Stimulated activated naive CD4-positive, alpha-beta T cell (primary cell): ENCODE measurements at places on chromosomes 12 and 14.
A peak's percentile ranks its signal among the peaks of the same experiment; 100 is the strongest.

GRCh38 chr14:65117769-65118745, 15.7 kb upstream of the MAX start:
- DNase-seq, result no peak

GRCh38 chr12:45730348-45731189, 1.1 kb downstream of the ARID2 start:
- DNase-seq, result peak; percentile 69

GRCh38 chr12:96237465-96238077, 43.4 kb downstream of the ELK3 start:
- no peak for DNase-seq

DNA sequence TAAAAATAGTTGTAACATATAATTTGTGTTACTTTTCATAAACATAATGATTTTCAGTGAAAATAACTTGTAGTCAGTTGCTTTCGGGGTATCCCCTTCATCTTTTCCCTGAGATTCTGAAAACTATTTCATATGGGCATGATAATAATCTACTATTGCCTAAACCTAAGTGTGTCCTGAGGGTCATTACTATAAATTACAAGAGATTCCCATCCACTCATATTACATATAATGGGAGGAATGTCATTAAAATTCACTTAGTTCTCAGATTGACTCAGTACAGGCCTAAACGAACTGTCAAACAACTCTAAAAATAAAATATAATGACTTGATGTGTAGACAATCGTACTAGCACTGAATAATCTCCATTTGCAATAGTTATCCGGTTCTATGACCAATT, 72.7 kb downstream of the PTPRR start:
- DNase-seq, result no peak

GRCh38 chr14:88326352-88327103, 3.5 kb upstream of the KCNK10 start:
- DNase-seq, result no peak

GRCh38 chr12:104181313-104181712, 34.3 kb upstream of the TXNRD1 start:
- DNase-seq, result no peak

DNA sequence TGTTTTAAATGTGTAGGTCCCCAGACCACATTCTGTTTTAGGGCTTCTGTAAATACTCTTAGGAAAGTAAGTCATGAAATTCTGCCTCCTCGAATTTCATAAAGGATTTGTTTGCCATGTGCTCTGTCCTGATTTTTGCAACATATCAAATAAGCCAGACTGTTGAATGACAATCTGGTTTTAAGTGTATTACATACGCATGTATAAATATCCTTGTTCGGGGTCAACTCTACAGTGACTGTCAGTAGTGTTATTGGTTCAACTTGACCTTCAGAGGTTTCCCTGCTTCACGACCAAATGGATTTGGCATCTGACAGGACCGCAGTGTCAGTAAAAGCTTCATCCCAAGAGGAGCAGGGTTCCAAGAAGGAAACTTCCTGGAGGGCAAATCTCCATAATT, 52.7 kb downstream of the PPM1A start:
- DNase-seq, result no peak

DNA sequence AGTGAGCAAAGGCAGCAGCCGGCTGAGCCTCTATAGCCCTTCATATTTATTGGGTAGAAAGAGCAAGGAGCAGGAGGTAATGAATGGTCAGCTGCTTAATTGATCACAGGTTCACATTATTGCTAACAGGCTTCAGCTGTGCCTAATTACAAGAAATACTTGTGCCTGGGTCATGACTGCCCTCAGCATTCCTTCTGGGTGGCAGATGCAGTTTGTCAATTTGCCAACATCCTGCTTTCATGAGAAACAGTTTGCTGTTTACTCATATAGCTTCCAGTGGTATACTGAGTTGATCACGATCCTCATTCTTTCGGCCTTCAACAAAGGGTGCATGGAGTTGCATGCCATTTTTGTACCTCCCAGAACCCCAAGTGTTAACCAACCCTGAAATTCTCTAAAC, 81.0 kb upstream of the PLEKHG7 start:
- no peak for DNase-seq

- DNase-seq, result no peak
Measured at GRCh38 chr14:78022059-78022458, 148.1 kb upstream of the NRXN3 start.

DNA sequence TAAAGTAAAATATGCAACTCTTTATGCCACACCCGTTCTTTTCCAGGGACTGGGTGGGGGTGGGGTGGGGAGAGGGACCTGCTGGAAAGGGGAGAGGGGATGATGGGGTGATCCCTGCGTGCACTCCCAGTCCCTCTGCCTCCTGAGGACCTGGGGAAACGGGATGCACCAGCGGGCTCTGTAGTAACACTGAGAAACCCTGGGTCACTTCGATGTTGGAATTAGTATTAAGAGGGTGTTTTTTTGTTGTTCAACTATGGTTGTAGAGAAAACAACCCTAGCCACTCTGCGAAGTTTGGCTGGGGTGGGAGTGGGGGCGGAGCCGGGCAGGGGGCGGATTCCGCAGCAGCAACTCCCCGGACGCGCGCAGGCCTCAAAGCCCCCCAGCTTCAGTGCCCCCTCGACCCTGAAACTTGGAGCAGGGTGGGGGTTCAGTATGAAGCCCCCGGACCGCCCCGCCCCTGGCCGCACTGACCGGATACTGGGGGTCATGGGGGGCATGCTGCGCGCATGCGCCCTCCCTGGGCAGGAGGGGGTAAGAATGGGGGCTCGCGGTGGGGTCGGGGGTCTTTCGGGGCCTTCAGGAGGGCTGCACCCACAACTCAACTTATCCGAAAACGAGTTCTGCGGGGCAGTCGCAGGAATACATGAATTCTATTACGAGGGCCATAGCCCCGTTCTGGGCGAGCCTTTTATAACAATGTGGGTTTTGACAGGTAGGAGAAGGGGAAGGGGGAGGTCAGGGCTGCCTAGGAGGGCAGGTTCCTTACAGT, 1.3 kb upstream of the ARHGEF25 start:
- DNase-seq, result no peak

- DNase-seq, result no peak
Measured at GRCh38 chr14:68854421-68854820, 61.6 kb upstream of the ZFP36L1 start.

- DNase-seq, result no peak
Measured at GRCh38 chr14:101933209-101933608, 31.2 kb upstream of the DYNC1H1 start.

- no peak for DNase-seq
Measured at GRCh38 chr12:29943683-29944082, 159.9 kb upstream of the TMTC1 start.

GRCh38 chr14:101876555-101876938, 87.8 kb upstream of the DYNC1H1 start:
- DNase-seq, result peak; percentile 56

GRCh38 chr12:4734625-4735340, 14.6 kb downstream of the GALNT8 start:
- DNase-seq, result no peak

- DNase-seq, result no peak
Measured at GRCh38 chr12:72134246-72135020, 137.7 kb upstream of the TRHDE start.

DNA sequence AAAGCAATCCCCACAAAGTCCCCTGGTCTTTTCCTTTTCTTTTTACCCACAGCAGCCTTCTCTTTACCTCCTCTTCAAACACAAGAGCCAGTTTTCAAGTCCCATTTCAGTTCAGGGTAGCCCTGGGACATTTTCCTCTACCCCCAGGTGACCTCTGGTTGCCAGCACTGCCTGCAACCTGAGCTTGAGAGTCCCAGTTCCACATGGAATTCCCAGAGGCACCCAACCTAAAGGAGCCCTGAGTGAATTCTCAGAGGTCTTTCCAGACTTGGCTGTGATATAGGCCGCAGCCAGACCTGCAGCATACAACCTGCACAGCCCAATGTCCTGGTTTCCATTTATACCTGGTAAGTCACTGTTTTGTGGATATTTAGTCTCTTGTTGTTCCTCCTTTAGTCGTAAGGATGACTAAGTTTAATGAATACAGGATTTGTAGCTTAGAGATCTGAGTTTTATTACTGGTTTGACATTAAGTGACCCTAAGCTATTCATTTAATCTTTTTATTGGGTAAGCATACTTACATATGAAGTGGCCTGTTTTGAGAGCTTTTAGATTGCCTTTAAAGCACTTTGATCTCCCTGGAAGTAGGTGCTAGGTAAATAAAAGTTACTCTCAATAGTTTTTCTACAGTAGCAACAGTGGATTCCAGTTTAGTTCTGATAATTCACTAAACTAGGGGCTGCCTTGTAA, 159.8 kb downstream of the TGFB3 start:
- no peak for DNase-seq

DNA sequence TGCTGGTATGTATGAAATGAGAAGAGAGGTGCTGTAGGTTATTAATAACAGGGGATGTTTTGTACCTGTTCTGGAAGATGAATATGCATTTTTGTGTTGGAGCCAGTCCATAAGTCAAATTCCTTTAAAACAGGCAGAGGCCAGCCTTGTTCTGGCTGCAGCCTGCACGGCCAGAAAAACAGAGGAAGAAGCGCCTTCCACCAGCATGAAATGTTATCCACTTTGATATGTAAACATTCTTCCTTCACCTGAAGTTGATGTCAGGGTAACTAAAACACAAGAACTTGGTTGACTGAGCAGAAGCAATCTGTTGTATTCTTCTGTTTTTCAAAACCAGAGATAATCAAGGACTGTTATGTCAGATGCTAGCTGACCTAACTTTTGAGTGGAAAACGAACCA, 237.9 kb upstream of the PLEKHG7 start:
- DNase-seq, result no peak

GRCh38 chr12:123833830-123834229, 71.7 kb downstream of the DNAH10 start:
- no peak for DNase-seq
